COR-L47 (cell line): ENCODE measurements at places on chromosomes 5 and 9.

DNA sequence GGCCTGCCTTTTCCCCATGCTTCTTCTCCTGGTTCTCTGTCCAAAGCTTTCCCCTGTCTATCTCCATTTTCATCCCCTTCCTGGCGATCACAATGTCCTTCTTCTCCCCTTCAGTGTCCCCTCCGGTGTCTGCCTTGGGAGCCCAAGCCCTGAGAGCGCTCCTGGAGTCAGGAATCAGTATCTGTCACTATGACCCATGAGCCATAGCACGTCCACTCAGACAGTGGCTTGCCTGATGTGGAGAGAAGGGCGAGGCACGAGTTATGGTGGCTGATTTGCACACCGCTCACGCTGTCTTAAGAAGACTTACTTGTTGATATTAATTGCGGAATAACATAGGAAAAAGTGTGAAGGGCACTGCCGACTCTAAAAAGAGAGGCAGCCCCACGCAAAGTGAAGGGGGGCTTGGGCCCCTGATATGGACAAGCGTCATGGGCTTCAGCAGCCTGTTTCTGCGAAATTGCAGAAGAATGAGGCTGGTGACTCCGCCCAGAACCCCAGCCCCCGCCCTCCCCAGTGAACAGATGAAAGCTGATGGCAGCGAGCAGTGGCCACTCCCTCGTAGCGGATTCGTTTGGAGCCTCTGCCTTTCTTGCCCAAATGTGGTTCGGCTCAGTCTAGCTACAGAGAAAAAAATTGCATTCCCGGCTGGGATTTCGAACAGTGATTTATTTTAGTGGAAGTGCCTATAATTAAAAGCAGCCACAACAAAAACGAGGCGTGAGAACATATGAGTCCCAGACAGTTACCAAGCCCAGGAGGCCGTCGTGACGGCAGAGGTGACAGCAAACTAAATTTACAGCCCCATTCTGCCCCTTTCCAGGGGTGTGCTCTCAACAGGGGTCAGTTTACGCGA is 149.8 kb downstream of the ICE1 start:
- no peak for DNase-seq

GRCh38 chr5:159887050-159887449 is 29.2 kb upstream of the ADRA1B start:
- peak; percentile 47 for DNase-seq

- DNase-seq = no peak
Observed at GRCh38 chr5:79076819-79077218, 7.3 kb downstream of the BHMT2 start.

DNA sequence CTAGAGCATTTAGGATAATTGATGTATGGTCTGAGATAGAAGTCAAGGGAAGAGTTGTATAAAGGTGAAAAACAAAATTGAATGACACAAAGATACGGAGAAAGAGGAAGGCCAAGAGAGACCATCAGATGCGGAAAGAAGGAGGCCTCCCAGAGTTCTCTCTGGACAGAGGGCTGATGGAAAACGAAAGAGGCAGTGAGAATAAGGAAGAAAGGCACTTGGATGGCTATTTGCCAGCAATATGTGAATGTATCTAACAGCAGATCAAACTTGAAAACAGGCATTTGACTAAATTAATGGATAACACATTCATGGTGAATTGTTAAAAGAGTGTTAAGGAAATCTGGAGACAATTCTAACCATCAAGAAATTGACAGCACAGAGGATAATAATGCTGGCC is 2.4 kb upstream of the DOCK8 start:
- no peak for DNase-seq
